Cardiac fibroblast (primary cell): ENCODE measurements at places on chromosomes 3 and 15.

DNA sequence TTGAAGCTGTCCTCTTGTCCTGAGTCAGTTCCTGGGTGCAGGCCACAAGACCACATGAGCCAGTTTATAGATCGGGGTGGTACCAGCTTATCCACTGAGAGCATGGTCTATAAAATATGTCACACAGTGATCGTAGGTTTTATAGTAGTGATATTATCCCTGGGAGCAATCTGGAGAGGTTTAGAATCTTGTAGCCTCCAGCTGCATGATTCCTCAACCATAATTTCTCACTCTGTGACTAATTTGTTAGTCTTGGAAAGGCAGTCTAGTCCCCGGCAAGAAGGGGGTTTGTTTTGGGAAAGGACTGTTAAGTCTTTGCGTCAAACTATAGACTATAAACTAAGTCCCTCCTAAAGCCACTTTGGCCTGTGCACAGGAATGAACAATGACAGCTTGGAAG lies 693.0 kb upstream of the CADM2 start:
- DNase-seq: no peak

DNA sequence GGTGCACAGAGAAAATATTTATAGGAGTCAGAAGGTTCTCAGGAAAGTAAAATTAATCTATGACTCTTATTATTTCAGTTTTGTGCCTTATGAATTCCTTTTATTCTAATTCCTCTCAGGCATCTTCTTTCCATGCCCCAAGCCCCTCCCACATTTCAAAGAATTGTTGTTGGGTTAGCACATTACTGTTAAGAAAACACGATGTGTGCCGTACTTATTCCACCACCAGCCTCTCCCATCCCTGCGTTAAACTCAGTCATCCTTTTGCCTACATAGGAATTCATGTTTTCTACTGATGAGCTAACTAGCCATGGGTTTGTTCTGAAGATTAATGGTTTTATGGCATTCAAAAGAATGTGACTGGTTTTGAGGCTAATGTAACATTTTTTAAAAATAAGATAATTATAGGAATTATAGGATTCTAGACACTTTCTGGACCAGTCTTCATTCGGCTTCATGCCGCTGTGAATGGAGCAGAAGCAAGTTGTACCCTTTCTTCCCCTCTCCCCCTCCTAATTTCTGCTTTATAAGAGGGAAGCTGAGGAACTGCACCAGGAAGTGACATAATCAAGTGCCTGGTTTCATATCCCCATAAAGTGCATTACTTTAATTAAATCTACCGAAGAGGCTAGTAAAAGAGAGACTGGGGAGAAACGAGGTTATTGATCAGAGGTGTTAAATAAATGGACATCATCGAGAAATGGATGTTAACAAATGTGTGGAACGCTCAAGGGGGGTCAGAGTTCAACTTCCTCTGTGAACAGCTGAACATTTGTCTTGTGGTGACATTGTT lies 12.3 kb upstream of the MB21D2 start:
- DNase-seq: peak; percentile 50

DNA sequence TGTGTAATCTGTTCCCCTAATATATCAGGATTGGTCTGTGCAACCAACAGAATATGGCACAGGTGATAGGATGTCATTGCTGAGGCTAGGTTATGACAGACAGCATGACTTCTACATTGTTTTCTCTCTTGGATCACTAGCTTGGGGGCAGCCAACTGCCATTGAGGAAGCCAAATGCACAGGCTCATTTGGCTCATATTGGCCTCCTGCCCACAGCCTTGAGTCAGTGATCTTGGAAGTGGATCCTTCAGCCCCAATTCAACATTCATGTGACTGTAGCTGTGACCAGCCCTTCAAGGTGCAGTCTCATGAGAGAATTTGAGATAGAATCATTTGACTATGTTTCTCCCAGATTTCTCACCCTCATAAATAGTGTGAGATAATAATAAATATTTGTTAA lies 675.6 kb downstream of the GRM7 start:
- DNase-seq: peak; percentile 22

- no peak for DNase-seq
Measured at GRCh38 chr3:190210608-190211007, 89.9 kb upstream of the P3H2 start.

DNA sequence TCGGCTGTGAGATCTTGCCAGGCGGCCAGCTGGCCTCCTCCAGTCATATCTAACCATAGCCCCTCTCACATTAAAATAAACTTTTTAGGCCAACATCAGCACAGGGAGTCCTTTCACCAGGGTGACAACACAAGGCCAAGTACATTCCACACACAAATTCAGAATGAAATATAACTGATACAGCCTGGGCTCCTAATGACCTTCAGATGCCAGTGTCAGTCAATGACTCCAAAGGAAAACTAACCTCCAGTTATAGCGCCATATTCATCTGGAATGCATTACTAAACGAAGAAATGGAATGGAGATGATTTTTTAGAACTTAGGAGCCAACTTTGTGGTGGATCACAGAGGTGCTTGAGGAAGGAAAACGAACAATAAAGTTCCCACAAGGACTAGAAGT lies 205.4 kb downstream of the GREM1 start:
- DNase-seq: no peak

GRCh38 chr3:191379446-191379845 lies 49.1 kb upstream of the UTS2B start:
- no peak for DNase-seq

DNA sequence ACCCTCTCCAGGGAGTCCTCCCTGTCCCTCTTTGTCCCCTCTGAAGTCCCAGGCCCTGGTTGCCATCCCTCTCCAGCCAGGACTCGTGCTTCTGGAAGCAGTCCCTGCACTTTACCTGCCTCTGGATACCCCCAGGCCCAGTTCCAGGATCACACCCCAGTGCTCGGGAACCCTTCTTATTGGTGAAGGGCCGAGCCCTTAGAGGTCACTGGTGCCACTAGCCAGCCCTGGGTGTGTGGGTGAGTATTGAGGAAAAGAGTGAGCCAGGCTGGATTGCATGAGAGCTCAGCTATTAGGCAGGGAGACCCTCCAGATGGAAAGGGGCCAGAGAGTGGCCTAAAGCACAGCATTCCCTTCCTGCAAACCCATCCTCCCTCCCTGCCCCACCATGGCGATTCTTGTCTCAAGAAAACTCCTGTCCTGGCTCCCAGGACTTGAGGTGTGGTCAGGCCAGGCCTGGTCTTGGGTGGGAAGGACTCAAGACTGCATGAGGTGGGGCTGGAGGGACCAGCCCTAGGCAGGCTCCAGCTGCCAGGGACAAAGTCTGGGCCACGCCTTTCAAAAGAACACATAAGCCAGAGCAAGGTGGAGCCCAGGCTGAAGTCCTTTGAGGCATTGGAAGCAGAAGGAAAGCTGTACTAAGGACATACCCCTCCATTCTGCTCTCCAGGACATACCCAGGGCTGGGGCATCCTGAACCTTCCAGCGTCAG lies 4.8 kb upstream of the PHGR1 start:
- DNase-seq: no peak

DNA sequence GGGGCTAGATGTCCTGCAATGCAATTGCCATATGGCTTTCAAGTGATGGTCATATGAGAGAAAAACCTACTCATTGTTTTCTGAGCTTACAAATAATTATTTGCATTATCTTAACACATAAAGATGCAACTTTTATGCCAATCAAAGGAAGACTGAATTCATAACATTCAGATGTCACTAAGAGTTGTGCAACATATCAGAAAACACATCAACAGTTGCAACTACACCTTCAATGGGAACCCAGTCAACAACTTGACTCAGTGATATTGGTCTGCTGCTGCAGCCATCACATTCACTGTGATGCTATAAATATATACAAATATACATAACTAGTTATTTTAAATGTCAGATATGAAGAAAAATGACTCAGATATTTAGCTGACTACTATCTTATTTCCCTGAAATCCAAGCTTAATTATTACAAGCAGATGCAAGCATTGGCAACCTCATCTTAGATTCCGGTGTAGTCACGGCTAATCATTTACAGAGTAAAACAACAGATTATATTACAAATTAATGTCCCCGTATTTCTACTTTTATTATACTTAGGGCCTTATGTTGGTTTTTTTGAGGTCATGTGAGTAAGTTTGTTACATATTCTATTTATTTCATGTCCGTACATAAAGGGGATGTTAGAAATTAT lies 23.7 kb downstream of the CNTN3 start:
- DNase-seq: no peak

DNA sequence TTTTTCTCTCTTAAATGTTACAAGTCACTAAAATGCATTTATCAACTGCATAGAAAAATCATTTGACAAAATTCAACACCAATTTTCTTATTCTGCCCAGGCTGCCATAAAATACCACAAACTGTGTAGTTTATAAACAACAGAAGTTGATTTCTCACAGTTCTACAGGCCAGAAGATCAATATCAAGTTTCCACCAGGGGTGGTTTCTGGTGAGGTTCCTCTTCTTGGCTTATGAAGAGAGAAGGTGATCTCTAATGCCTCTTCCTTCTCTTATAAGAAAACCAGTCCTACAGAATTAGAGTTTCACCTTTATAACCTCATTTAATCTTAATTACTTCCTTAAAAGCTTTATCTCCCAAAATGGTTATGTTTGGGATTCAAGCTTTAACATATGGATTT lies 10.9 kb upstream of the CD200R1L start:
- no peak for DNase-seq

DNA sequence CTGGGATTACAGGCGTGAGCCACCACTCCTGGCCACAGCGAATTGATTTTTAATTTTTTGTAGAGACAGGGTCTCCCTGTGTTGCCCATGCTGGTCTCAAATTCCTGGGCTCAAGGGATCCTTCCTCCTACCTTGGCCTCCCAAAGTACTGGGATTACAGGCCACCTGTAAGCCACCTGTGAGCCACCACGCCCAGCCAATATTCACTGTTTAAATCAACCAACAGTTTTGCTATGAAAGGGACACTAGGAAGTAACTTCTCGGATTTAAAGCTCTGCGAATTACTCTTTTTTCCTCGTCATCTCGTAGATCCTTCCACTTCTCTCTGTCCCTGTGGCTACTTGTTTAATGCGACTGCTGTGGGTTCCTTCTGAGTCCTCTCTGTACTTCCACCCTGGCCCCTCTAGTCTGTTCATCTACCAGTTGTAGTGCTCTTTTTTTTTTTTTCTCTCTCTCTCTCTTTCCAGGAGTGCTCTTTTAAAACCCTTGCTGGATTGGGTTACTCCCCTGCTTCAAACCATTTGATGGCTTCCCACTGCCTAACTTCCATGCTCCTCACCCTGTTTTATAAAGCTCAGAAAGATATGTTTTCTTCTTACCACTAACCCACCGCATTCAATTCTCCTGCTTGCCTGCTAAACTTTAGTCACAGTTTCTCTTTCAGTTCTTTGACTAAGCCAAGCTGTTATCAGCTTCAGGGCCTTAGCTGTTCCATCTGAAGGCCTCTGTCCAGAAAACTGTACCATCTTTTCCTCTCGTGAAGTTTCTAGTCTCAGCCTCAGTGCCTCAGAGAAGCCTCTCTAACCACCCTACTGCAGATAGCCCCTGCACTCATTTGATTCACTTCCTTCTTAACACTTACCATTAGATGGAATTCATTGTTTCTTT lies 12.4 kb downstream of the RTF1 start:
- peak; percentile 30 for DNase-seq

GRCh38 chr15:80333261-80333660 lies 70.9 kb upstream of the ARNT2 start:
- DNase-seq: no peak

GRCh38 chr3:112128843-112129727 lies 4.0 kb downstream of the GCSAM start:
- DNase-seq: peak; percentile 21

GRCh38 chr3:172965256-172965655 lies 175.8 kb downstream of the SPATA16 start:
- DNase-seq: peak; percentile 8

DNA sequence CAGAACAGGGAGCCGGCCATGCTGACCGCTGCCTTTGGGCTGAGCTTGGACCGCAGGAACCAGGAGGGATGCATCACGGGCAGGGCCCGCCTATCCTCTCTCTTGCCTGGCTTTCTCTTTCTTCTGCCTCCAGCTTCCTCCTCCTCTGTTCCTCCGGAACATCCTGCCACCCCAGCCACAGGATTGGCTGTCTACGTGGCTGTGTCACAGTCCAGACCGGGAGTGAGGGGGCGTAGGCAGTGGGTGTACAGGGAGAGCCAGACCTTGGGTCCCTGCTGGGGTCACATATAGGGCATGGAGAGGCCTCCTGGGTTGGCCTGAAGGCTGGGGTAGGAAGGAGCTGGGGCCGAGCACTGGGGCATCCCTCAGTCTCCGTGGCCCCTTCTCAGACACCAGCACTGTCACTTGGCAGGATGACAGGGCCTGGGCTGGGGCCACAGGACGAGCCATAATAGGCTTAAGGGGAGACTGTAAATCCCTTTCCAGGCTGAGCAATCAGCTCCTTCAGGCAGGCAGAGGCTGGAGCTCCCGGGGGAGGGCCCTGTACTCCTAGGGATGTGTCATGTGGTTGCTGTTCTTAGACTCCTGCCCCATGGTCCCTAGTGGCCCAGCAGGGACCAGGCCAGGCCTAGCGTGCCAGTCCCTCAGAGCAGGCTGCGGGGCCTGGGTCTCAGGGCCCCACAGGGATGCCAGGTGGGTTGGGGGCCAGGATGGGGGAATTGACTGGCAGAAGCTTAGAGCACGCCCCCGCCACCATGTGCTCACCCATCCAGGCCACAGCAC lies 25.4 kb downstream of the LINGO1 start:
- DNase-seq: peak; percentile 77

GRCh38 chr3:10142707-10143560 lies 1.4 kb downstream of the VHL start:
- no peak for DNase-seq

- DNase-seq: peak; percentile 86
Measured at GRCh38 chr3:48013288-48013980, 2.8 kb downstream of the MAP4 start.

DNA sequence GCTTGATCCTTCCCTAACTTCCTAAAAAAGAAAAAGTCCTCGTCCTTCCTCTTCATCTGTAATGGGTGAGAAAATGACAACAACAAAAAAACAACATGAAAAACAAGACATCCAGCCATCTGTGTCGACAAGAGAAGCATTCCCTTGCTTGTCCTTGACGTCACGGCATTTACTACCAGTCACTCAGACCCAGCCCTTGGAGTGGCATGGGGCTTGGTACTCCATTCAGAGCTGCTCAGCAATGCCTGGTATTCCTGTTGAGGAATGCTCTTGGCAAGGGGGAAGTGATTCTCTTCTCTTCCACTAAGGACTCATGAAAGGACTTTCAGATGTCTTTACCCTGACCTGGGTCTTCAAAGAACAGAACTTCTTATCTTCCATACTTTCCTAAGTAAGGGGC lies 339.7 kb upstream of the RASGRP1 start:
- no peak for DNase-seq

DNA sequence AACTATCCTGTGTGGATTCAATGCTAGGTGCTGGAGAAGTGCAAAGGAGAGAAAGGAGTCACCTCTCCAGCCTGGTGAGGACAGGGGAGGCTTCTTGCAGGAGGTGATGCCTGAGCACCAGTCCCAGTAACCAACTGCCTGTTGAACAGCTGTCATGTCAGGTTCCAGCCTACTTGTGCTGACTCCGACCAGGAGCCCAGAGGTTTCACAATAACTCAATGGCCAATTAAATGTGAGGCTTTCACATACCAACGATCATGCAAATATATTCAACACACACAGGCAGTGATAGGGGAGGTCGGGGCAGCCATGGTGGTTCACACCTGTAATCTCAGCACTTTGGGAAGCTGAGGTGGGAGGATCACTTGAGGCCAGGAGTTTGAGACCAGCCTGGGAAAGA lies 7.7 kb downstream of the SORD start:
- DNase-seq: no peak
